Effector CD8-positive, alpha-beta T cell (primary cell): ENCODE measurements at places on chromosomes 5 and 9.

- DNase-seq, result no peak
These were observed 24.3 kb downstream of the NDFIP1 start for GRCh38 chr5:142132916-142133315.

DNA sequence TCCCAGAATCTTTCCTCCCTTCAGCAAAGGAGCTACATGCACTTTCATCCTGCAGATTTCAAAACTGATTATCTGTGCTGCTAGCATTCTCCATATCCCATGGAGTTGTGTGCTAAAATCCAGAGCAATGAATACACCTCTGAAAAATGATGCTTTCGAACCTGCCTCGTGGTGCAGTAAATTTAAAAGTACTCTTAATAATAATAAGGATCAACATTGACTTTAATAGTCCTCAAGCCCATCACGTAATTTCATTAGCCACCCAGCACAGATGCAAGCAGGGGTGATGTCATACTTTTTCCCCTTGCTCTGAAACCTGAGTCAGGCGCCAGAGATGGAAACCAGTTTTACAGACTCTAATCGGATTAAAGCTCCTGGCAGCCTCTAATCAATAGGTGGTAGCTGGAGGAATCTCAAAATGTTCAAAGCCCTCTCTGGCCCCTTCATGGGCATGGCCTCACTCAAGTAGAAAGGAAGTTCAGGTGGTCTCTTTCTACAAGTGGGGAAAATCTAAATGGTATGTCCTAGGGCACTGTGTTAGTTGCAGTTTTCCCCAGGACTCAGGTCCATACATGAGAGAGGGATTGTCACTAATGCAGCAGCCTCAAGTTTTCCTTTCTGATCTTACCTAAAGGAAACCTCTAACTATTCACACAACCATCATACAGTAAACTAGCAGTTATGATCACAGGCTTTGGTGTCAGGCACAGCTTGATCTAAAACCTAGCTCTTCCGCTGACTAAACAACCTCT is 221.6 kb upstream of the SLC30A5 start:
- no peak for DNase-seq

- DNase-seq, result no peak
These were observed 597.0 kb downstream of the PSAT1 start for GRCh38 chr9:78893774-78894401.

- no peak for DNase-seq
These were observed 472 bp downstream of the FBXO4 start for GRCh38 chr5:41925555-41925951.
